ENCODE measurements at places on chromosomes 3 and 15. TPM values are rescaled to one million over a fixed set of nuclear protein-coding genes. Genes with fewer than 3 reads are reported as not detected.

- no peak for DNase-seq
These were observed 108.1 kb upstream of the TNFAIP8L3 start for GRCh38 chr15:51202783-51203182.

DNA sequence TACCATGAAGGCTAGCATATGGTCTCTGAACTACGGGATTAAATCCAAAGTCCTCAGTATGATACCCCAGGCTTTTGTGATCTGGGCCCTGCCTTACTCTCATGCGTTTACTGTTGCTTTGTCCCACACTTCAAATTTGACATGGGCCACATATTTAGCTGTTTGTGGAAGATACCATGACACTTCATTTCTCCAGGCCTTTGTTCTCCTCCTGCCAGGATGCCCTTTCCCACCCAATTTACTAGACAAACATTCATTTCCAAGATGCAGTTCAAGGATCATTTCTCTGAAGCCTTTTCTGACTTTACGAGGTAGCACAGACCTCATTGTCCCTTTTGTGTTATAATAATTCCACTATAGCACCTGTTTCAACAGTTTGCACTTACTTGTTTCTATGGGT, 2.2 kb upstream of the OXSM start:
- no peak for DNase-seq

- DNase-seq: no peak
These were observed 75.1 kb downstream of the LINGO1 start for GRCh38 chr15:77557564-77557963.

DNA sequence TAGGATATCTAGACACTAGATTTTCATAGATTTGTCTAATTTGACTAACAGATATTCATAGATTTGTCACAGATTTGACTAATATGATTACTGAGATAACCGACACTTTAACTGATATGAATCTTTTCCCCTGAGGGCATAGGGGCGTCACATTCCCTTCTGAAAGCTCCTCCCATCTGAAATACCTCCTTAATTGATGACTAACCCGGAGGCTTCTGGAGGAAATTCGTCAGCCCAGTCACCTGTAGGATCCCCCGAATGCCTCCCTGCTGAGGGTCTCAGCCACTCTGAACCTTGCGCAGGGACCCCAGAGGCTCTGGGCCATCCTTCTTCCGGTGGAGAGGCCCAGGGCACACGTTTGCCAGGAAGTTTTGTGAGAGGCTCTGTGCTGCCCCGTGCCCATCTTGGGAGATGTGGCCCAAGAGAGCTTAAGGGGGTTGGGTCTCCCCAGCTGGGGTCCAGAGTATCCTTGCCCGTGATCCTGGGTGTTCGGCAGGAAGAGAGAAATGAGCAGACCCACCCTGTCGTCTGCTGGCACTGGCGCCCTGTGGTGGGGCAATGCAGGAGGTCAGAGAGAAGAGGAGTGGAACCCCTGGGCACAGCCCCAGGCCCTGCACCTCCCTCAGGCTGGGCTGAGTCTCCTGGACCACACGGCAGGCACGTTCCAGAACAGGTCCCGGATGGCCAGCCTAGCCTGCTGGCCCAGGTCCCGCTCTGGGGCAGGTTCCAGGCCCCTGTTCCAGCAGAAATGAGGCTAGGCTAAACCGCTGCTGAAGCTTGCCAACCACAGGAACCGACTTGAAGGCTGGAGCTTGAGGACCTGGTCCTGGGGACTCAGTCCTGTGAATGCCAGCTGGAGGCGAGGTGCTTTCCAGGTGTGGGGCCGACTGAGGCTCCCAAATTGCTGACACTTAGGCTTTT, 1.7 kb downstream of the PLA2G4D start:
- no peak for DNase-seq

- no peak for DNase-seq
These were observed 531.0 kb upstream of the NR2F2 start for GRCh38 chr15:95799286-95800200.

NR1I2 gene
- total RNA-seq: 0.31 TPM

GCNT3 gene
- total RNA-seq: not detected

Data from heart right ventricle (tissue), 16 donors.